ENCODE measurements at places on chromosomes 1 and 21.

- no peak for DNase-seq
Measured at GRCh38 chr1:20216574-20216973, 30.3 kb upstream of the PLA2G2C start.

DNA sequence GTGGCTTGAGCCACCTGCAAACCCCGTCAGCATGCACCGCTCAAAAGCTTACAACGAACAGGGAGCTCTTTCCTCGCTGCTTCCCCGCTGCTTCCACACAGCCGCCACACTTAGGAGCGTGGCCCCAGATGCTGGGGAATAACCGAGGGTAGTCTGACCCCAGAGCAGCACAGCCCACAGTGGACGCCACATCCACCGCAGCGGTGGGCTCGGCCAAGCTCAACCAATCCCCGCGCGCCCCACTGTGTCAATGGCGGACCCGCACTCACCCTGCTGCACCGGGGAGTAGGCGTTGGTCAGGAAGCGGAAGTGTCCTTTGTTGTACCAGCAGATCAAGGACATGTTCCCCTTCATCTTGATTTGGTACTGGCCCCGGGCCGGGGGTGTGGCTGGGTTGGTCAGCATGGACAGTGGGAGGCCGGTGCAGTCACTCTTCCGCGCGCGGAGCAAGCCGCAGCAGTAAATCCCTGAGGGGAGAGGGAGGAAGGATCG lies 93.5 kb downstream of the PGBD5 start:
- no peak for DNase-seq

GRCh38 chr1:160125746-160126145 lies 10.2 kb downstream of the ATP1A2 start:
- no peak for DNase-seq

GRCh38 chr1:5563861-5564577 lies 428.2 kb downstream of the NPHP4 start:
- no peak for DNase-seq

DNA sequence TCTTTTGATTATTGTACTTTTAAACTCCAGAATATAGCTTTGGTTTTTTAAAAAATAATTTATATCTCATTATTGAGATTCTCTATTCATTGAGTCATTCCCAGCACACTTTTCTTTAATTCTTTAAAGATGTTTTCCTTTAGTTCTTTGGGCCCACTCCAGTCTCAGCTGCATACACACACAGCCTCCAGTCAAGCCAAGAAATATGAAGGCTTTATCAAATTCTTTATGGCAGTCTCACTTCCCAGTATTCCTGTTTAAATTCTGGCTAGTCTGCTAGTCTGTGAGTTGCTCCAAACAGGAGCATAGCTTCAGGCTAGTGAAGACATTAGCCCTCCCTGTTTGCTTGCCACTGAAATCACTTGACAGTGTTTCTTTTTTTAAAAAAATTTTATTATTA lies 61.2 kb downstream of the CRP start:
- DNase-seq, result no peak

- no peak for DNase-seq
Measured at GRCh38 chr1:178275049-178275448, 181.1 kb downstream of the RASAL2 start.

DNA sequence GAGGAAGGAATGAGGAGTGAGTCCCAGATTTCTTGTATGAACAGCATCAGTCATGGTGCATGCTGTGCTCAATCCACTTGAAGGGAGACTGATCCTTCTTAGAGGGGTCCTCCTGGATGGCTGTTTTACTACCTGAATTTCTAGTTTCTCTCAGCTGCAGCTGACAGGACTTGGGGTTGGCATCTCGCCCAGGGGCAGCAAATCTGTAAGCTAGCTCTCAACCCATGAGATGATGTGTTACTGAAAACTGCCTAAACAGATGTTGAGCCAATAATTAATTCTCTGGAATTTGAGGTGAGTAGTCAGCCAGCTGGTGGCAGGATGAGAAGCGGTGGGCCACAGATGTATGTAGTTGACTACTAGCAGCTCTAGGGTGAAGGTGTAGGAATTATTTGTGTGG lies 19.6 kb downstream of the BACH1 start:
- DNase-seq, result no peak

DNA sequence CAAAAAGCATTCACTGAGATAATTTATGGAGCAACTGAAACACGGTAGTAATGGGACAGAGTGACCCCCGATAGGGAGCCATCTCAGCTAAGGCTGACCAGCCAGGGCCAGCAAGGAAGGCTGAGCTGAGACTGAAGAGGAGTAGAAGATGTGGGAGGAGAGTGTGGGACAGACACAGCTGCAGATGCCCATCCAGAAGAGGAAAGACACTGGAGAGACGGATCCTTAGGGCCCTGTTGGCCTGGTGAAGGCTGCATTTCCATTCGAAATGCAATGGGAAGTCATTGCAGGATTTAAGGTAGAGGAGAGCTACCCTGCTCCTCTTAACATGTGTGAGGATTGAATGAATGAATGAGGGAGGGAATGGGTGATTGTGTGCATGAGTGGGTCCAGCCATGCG lies 44.0 kb upstream of the LRP8 start:
- no peak for DNase-seq

GRCh38 chr1:11054666-11055065 lies 5.2 kb downstream of the SRM start:
- no peak for DNase-seq

- no peak for DNase-seq
Measured at GRCh38 chr1:201358596-201358995, 18.9 kb downstream of the TNNT2 start.

DNA sequence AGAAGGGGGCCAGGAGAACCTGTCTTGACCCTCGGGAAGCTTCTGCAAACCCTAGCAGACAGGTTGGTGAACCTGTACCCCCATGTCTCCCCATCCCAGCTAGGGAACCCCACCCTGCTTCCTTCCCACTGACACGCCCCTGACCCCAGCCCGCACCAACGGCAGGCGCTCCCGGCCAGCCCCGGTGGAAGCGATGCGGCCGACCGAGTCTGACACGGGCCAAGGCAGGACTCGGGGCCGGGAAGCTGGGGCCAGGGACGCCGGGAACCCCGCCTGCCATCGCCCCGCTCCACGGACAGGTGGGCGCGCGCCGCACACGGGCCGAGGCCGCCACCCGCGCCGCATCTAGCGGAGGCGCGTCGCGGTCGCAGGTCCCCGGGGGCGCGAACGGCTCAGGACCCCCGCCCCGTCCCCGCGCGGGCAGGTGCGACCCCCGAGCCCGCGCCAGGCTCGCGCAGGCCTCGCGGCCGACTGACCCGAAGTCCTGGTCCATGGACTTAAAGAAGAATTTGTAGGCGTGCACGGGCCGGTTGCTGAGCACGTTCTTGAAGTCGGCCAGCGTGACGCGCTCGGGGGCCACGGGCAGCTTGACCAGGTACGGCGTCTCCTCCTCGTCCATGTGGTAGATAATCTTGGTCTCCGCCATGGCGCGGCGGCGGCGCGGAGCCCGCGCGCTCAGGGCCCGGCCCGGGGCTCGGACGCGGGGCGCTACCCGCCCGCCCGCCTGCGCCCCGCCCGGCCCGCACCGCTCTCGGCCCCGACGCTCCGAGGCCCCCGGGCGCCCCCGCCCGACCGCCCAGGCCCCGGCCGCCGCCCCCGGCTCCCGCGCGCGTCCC lies 580 bp downstream of the DVL1 start:
- no peak for DNase-seq

DNA sequence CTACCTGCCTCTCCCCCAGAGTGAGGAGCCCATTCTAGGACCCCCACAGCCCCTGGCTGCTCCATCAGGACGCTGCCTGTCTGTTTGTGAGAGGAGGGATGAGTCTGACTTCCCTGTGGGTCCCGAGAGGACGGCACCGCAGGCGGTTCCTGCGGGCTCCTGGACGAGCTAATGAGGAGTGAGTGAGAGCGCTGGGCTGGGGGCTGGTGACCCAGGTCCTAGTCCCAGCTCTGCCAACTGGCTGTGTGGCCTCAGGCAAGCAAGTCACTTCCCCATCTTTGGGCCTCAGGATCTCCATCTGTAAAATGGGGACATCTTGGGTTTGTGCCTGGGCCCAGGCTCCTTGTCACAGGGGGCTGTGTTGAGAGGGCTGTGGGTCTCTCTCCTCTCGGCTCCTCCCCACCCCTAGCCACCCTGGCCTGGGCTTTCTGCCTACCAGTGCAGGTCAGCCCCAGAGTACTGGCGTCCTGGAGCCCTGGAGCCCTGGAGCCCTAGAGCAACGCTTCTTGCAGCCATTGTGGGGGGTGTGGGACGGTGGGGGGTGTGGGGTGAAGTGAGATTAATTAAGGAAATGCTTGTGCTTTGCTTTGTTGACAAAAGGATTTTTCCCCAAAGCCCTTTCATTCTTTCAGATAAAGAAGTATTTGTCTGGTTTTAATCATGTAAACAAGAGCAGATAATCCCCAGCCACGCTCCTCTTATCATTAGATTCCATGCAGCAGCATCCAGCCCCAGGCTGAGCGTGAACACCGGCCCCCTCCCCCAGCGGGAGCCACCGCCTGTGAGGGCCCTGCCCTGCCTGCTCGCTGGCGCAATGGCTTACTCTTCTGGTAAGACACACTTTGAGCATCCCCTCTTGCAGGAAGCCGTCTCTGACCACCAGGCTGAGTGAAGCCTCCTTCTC lies 26.8 kb downstream of the SLC1A7 start:
- DNase-seq, result no peak

DNA sequence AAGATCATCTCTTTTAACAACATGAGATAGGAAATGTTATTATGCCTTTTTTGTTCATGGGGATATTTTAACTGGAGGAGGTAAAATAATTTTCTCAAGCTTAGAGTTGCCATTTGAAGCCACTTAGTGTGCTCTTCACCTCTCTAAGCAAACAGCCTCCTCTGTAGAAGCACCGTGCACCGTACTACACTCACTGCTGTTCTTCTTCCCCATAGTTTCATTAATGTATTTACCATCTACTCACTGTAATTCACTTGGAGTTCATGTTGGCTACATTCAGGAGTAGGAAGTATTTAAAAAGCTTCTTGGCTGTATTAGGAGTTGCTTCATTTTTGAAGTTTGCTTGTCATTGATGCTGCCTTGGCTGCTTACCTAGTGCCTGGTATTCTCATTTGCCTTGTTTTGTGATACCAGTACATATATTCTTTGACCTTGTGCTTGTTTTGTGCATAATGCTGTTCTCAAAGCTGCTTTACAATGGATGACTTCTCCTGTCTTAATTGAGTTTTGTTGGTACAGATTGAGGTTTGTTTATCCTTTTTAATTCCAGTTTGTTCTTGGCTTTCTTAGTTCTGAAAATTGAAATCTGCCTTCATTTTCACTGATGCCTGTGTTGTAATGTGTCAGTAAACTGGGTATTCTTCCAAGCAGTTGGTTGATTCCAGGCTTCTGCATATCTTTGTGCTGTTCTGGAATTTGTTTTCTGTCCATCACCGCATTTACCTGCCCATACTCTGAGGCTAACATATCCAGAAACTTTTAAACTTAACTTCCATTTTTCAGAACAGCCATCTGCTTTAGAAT lies 240.4 kb downstream of the HMCN1 start:
- no peak for DNase-seq

GRCh38 chr1:47624531-47624930 lies 186.7 kb downstream of the FOXD2 start:
- no peak for DNase-seq

GRCh38 chr21:18350216-18350615 lies 53.4 kb downstream of the TMPRSS15 start:
- no peak for DNase-seq

DNA sequence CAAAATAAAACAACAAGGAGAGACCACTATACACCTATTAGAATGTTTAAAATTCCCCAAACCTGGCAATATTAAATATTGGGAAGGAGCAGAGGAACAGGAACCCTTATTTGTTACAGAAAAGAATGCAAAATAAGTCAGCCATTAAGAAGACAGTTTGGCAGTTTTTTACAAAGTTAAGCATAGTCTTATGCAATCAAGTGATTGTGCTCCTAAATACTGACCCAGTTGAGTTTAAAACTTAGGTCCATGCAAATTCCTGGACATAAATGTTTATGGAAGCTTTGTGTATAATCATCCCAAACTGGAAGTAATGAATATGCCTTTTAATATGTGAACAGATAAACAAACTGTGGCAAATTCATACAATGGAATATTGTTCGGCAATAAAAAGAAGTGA lies 72.9 kb upstream of the RGS4 start:
- no peak for DNase-seq

GRCh38 chr1:186059752-186060151 lies 315.3 kb downstream of the TPR start:
- DNase-seq, result no peak

- DNase-seq, result no peak
Measured at GRCh38 chr1:151790940-151791651, 796 bp upstream of the TDRKH start.

- no peak for DNase-seq
Measured at GRCh38 chr1:94755675-94756074, 64.5 kb upstream of the SLC44A3 start.

DNA sequence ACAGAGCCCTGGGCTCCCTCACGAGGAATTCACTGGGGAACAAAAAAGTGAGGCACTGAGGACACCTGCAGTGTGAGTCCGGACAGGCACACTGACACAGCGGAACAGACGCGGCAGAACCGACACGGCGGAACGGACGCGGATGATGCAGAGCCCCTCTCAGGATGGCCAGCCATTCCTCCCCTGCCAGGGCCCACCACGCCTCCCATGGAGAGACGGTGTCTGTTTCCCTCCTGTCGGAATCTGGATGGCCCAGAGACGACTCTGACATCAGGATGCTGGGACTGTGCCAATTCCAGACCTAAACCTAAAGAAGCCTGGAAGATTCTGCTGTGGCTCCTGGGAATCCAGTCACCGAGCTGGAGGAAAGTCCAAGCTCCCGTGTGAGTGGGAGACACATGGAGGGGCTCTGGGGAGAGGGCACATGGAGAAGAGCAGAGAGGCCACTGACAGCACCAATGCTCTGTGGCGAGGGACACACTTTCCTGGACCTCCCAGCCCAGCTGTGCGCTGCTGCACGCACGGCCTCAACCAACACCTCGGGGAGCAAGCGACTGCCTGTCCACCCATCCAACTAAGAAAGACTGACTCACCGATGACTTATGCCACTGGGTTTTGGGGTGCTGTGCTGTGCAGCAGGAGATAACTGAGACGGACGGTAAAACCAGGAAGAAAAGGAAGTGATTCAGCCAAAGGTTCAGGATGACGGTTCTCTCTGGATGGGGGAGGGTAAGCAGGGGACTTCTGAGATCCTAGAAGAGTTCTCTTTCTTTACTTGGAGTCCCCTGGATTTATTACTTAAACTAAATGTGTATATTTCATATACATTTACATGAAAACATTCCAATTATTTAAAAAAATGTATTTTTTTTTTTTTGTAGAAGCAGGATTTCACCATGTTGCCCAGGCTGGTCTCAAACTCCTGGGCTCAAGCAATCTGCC lies 23.3 kb downstream of the ZBTB17 start:
- DNase-seq, result no peak

Measured in NCI-H1417 treated with DMSO at 0.1 percent for 48 hours (cell line).